ENCODE measurements at places on chromosomes 3 and 15.

DNA sequence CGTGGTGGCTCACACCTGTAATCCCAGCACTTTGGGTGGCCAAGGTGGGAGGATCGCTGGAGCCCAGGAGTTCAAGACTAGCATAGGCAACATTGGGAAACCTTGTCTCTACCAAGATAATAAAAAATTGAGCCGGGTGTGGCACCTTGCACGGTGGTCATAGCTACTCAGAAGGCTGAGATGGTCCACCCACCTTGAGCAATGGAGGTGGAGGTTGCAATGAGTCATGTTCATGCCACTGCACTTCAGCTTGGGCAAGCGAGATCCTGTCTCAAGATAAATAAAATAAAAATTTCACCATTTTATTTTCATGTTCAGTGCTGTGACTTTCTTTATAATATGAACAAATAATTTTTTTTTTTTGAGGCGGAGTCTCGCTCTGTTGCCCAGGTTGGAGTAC, 12.5 kb downstream of the MAPK6 start:
- DNase-seq = no peak

GRCh38 chr3:183081459-183082183, 17.7 kb downstream of the MCCC1 start:
- no peak for DNase-seq

- peak; percentile 69 for DNase-seq
These were observed 1.3 kb downstream of the CILP start for GRCh38 chr15:65209701-65210643.

GRCh38 chr3:23826382-23827064, 20.8 kb downstream of the UBE2E1 start:
- no peak for DNase-seq

DNA sequence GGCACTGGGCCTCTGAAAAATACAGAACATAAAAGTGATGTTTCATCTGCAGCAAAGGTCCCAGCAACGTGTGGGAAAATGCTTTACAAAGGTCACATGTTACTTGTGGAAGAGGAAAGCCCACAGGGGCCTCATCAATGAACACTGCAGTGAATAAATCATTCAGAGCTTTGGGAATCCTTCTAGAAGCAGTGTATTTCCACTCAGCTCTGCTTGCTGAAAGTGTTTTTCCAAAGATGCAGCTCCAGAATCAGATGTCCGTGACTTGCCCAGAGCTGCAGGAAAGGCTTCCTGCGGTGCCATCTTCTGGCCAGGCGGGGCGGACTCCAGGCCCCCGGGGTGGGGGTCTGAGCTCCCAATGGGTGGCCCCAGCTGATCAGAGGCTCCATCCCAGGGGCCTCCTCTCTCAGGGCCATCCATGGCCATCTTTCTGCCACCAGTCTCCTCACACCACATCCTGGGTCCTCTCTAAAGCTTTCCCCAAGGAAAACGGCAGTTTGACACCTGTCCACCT, 81.5 kb downstream of the C3orf70 start:
- no peak for DNase-seq

DNA sequence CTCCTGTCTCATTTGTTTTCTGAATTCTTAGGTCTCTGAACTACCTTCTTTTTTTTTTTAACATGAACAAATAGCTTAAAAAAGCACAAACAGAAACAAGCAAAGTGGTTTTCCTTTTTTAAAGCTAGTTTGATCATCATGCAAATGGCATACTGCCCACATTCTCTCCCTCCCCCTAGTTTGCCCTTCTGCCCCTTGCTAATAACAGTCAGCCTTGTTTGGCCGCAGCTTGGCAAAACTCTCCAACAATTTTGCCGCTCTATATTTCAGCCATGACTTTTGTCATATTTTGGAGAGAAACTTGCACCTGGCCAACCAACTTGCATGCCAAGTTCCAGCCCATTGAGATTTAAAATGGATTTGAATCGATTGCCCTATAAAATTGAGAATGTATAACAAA, 666.0 kb upstream of the NR2F2 start:
- DNase-seq = no peak

DNA sequence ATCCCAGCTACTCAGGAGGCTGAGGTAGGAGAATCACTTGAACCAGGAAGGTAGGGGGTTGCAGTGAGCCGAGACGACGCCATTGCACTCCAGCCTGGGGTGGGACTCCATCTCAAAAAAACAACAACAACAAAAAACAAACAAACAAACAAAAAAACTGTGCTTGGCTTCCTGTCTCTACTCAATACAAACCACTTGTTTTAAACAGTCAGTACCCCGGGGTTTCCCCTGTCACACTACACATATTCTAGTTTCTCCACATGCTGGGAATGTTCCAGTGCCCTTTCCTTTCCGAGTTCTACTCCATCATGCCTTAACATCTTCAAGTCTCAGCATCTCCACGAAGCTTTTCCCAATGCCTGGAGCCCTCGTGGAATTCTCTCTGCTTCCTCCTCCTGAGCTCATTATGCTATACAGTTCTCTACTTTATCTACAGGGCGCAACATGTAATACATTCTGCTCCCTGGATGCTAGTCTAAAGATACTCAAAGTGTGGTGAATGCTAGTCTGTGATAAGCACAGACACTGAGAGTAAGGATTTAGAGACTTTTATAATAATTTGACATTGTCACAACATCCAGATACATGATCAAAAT, 7.8 kb downstream of the EMC3 start:
- DNase-seq = no peak

GRCh38 chr15:50698101-50698500, 11.5 kb upstream of the TRPM7 start:
- no peak for DNase-seq

DNA sequence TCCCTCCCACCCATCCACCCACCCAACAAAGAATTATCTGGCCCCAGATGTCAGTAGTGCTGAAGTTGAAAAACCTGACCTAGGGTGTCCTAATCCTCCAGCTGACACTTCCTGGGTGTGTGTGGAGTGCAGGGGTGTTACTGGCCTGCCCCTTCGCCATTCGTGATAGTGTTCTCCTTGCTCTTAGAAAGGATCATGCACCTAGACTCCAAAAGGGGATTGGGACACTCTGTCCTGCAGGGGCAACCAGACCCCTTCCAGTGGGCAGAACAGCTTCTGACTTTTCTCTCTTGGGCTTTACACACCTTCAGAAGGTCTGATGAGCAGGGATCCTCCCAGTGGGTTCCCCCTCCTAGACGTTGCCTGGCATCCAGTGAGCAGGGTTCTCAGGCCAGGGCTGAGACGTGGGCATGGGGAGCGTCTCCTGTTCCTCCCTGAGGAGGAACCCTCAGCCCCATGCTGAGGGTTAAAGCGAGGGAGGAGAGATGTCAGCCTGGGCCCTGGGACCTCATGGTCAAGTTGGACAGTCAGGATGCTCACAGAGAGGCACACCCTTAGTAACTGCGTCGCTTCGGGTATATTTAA, 75.0 kb downstream of the AAGAB start:
- no peak for DNase-seq

DNA sequence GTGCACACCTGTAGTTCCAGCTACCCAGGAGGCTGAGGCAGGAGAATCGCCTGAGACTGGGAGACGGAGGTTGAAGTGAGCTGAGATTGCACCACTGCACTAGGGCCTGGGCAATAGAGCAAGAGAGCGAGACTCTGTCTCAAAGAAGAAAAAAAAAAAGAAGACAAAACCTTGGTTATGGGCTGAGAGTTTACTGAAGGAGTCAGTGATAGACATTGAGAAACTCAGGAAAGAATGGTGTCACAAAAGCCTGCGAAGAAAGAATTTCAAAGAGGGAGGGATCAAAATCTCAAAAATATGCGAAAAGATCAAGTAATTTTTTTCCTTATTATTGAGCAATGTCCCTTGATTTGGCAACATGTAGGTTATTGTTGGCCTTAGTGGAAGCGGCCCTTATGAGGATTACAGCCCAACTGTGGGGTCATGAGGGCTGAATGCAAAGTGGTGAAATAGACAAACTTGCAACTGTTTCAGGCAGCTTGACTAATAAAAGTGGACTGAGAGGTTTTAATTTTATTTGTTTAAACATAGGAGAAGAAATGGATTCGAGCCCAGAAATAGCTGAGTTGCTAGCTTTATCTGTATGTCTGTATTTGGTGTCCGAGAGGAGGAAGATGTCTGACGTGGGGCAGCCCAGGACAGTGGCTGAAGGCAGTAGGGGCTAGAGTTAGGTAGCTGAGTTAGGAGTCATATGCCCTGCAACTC, 18.8 kb upstream of the CELF6 start:
- no peak for DNase-seq

- DNase-seq = no peak
These were observed 25.9 kb downstream of the WNT7A start for GRCh38 chr3:13853978-13854296.

DNA sequence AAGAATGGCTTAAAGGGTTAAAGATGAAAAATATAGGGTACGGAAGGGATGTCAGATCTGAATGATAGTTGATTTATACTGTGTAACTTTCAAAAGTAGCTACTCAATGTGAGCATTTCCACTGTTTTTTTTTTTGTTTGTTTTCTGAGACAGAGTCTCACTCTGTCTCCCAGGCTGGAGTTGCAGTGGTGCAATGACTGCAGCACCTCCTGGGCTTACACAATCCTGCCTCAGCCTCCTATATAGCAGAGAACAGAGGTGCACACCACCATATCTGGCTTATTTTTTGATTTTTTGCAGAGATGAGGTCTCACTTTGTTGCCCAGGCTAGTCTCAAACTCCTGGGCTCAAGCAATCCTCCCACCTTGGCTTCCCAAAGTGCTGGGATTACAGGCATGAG, 9.9 kb upstream of the PXK start:
- DNase-seq = no peak

GRCh38 chr3:59816312-59816711, 766.5 kb upstream of the CFAP20DC start:
- DNase-seq = no peak

DNA sequence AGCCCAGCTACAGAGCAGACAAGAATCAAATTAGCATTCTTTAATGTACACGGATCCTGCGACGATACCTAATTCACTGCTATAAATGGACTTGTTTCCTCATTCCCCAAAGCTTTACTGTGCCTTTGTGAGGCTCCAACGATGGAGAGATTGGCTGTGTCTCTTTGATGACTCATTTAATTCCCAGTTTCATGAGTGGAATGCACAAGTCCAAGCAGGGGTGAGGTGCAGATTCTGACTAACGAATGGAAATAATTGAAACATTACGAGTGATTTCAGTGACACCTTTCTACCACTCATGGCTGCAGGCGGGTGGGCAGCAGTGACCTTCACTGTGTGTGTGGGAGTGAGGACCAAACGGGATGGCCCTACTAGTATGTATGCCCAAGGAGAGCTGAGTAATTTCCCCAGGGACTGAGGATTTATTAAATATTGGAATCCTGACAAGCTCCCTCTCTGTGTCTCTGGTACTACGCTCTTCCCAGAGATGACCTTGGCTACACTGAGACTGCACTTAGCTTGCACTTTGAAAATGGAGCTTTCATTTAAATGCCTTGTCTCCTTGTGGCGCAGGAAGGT, 156.7 kb downstream of the CACNA2D3 start:
- no peak for DNase-seq

DNA sequence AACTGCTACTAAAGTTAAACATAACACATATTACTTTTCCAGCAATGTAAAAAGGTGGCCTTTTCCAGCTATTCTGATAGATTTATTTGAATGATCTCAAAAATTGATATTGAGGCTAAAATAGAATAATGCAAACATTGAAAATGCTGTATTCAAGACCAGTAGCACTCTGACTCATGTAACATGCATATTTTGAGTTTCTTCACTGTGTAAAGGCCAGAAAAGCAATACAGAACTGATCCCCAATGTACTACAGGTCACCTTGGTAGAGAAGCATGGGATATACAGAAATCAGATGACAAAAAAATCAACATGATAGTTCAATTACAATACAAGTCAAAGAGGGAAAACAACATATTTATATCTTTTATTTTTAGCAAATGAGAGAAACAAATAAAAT, 419.6 kb downstream of the DIPK2A start:
- DNase-seq = no peak

- no peak for DNase-seq
These were observed 55.8 kb downstream of the OSBPL10 start for GRCh38 chr3:31925271-31925630.

- DNase-seq = no peak
These were observed 20.3 kb downstream of the CRTAP start for GRCh38 chr3:33134026-33134625.

- no peak for DNase-seq
These were observed 9.3 kb upstream of the FBN1 start for GRCh38 chr15:48654801-48655200.

DNA sequence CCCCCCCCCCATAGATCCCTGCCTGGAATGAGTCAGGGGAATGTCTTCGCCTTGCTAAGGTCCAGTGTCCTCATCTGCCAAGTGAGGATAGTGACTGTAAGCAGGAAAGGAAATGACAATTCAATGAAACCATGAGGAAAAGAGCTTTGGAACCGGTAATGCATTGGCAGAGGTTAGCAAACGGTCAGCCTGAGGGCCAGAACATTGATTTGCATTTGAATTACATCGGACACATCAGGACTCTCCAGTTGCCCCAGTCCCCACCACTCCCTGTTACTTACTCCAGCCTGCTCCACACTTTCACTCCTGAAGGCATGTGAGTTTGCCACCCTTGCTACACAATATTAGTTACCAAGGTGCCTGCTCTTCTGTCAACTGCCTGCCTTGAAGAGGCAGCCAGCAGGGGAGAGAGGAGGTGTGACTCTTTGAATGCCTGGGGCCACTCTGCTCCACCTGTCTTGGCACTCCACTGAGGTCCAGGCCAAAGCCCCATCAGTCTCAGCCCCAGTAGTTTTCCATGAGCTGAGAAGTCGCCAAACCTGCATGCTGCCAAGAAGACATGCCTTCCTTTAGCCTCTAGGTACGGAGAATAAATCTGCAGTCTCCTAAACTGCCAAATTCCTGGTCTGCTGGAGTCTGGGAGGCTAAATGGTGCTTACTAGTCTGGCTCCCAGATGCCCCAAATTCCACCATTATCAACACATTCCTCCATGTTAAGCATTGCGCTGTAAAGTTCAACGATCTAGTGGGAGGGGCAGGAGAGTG, 191.7 kb upstream of the TLE3 start:
- no peak for DNase-seq

GRCh38 chr15:83207009-83207659, 489 bp downstream of the HDGFL3 start:
- DNase-seq = peak; percentile 76

DNA sequence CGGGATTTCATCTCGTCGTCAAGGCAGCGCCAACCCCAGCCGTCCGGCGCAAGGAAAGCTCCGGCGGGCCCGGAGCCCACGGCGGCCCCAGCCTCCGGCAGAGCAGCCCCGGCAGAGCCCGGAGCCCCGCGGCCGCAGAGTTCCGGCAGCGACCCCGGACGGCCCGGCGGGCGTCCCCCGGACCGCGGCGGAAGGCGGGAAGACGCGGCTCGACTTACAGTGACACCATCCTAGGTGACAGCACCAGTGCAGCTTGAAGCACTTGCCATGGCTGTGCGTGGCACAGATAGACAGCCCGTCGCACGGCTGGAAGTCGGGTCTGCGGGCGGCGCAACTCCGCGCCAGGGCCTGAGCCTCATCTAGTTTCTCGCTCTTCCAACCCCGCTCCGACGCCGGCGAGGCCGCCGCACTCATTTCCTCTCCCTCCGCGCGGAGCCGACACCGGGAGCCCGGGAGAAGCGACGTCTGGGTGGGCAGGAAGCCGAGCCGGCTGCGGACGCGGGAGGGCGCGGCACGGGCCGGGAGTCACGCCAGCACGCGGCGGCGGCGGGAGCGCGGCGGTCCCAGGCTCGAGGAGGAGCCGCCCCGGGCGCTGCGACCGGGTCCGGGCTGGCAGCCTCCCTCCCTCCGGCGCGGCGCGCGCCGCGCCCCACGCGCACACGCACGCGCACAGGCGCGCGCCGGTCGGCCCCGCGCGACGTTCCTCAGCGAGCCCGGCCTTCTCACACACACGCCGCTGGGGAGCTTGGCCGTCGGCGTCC, at the start of gene C3orf70:
Gene C3orf70 (minus strand): TSS at position 651 of the 761 bp plus-strand sequence. CDS start 237 bp downstream, at position 414.
- peak; percentile 88 for DNase-seq

GRCh38 chr3:183816681-183817510, 8.5 kb downstream of the MAP6D1 start:
- no peak for DNase-seq

GRCh38 chr3:3160826-3161225, 18.7 kb downstream of the CRBN start:
- DNase-seq = no peak

Measured in right forelimb (tissue), 1 donor.